ENCODE measurements at places on chromosomes 12 and 14.

- DNase-seq = no peak
Observed at GRCh38 chr12:50110127-50110761, 1.8 kb upstream of the COX14 start.

DNA sequence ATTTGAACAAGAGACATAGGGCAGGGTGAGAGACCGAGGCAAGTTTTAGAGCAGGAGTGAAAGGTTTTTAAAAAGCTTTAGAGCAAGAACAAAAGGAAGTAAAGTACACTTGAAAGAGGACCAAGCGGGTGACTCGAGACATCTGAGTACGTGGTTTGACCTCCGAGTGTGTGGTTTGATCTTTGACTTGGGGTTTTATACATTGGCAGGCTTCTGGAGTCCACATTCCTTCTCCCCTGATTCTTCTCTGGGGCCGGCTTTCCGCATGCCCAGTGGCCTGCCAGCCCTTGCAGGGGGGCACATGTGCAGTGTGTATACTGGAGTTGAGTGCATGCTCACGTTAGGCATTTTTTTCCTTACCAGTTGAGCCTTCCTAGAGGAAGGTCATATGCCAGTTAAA lies 96.3 kb downstream of the SLC15A4 start:
- DNase-seq = no peak

GRCh38 chr14:79911744-79912143 lies 299.6 kb downstream of the DIO2 start:
- DNase-seq = no peak

- no peak for DNase-seq
Observed at GRCh38 chr14:68670359-68670715, 122.5 kb downstream of the ZFP36L1 start.

GRCh38 chr12:61998791-61999190 lies 261.4 kb upstream of the USP15 start:
- DNase-seq = no peak

Data from activated T-cell treated with anti-CD3 and anti-CD28 coated beads, Interleukin-2, amount 50 U/mL, for 1 hour (primary cell).